ENCODE measurements at places on chromosomes 4 and X.
A peak's percentile ranks its signal among the peaks of the same experiment; 100 is the strongest.

- no peak for DNase-seq
Observed at GRCh38 chr4:73099143-73099542, 29.6 kb upstream of the COX18 start.

DNA sequence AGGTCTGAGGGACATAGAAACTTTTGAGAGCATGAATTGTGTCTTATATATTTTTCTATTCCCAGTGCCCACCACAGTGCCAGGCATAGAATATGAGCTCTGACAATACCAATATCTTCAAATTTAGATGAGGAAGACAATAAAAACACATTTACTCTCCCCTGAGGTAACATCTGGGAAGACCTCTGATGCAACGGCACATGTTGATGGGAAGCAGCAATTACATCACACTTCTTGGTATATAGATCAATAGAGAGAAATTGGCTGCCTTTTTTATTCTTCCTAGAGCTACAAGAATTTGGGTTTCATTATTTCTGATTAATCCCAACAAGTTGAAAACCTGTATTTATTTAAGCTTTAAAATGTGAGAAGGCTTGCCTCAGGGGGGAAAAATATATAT, 67.4 kb upstream of the SMAD1 start:
- DNase-seq, result no peak

DNA sequence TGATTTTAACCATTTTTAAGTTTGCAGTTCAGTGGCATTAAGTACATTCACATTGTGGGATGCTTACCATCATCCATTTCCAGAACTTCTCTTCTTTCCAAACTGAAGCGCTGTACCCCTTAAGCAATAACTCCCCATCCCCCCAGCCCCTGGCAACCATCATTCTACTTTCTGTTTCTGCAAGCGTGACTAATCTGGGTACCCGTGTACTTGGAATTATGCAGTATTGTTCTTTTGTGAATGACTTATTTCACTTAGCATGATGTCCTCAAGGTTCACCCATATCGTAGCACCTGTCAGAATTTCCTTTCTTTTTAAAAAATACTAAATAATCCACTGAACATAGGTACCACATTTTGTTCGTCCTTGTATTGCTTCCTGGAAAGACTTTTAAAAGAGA, 32.9 kb downstream of the USP9X start:
- peak; percentile 37 for DNase-seq

GRCh38 chr4:90081432-90082144, 45.6 kb upstream of the CCSER1 start:
- DNase-seq, result no peak

GRCh38 chrX:133864236-133864635, 121.2 kb downstream of the GPC3 start:
- DNase-seq, result no peak

DNA sequence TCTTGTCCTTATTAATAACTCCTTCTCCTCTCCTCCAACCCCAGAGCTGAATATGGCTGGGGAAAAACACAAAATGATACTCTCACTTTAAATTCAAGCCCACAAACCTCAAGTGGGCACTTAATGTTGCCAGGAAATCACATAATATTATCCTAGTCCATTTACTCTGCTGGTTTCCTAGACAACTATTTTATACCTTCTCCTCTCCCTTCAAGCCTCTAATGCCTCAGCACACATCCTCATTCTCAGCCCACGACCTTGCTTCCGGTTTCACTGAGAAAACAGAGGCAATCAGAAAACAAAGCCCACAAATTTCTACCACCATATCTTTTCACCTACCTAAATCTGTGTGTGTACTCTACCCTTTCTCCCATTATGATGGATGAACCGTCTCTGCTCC, 12.1 kb upstream of the CLCN5 start:
- DNase-seq, result no peak

GRCh38 chrX:153934148-153934761, 582 bp downstream of the NAA10 start:
- DNase-seq, result no peak

GRCh38 chr4:30957706-30958105, 237.5 kb downstream of the PCDH7 start:
- DNase-seq, result no peak

GRCh38 chr4:80139671-80140070, 57.6 kb upstream of the PRDM8 start:
- no peak for DNase-seq

DNA sequence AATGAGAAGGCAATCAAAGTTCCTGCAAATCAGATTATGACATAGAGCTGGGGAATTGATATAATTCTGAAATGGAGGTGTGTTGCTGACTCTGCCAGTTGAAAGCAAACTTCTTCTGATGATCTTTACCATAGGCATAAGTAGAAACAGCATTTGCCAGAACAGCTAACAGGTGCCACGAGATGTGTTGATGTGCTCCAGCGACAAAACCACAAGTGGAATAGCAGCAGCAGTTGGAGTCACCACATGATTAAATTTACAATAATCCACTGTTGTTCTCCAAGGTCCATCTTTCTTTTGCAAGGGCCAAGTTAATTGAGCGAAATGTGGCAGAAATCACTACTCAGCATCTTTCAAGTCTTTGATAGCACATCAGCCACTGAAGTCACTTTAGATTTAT, 3.7 kb upstream of the OSTC start:
- no peak for DNase-seq

GRCh38 chrX:30885136-30885535, 3.9 kb downstream of the TAB3 start:
- DNase-seq, result no peak

- DNase-seq, result no peak
Observed at GRCh38 chrX:21741364-21741763, 16.6 kb downstream of the SMPX start.

DNA sequence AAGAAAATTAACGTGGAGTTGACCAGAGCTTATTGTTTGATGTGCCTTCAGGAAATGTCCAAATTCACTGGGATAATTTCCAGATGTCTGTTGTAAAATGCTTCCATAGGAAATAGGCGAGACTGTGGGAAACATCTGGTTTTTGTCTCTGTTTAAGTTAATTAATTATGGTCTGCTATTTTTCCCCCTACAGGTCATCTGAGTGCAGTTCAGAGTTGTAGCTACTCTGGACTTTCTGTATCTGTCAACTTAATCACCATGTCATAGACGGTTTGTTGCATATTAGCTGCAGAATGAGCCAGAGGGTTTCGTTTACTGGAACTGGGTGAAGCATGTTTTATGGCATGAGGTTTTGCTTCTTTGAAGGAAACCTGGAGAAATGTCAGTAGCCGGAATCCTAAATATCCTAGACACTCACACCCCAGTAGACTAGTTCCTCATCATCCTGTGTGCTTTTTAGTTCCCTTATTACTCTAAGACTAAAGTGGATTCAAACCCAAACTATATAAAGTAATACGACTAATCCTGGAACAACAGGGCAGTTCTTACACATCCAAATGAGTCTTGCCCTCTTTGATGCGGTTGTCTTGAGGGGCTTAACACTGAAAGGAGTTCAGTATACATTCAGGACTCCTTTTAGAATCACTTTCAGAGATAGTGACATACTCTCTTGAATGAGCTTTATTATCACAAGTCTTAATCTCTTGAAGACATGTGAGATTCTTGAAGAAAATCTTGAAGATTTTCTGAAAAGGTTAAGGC, 62.5 kb downstream of the PPEF1 start:
- DNase-seq, result no peak

DNA sequence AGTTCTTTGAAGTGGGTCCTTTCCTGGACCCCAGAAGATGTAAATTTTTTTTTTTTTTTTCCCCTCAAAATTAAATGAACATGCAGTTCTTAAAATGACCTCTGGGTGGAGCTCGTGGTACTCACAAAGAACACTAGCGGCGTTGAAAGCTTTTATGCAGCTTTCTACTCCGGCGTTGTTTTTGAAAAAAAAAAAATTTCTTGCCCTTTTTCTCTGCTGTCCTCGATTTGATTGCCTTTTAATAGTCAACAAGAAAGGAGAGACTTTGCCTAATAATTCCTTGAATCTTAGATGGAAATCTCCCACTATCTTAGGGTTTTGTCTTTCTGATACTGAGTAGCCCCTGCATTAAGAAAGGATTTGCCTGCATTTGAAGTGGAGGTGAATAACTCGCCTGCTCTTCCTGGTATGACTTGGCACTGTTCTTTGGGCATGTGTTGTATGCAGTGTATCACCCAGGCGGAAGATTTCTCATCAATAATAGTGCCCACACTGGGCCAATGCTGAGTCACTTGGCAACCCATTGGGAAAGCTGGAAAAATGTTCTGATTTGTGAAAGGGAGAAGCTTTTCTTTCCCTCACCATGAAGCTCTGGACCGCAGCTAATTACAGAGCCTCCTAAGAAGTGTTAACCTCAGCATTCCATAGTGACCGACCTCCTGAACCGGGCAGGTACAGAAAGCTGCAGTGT, 104.0 kb downstream of the PHEX start:
- no peak for DNase-seq

GRCh38 chr4:87465739-87466366, 43.5 kb downstream of the NUDT9 start:
- no peak for DNase-seq

DNA sequence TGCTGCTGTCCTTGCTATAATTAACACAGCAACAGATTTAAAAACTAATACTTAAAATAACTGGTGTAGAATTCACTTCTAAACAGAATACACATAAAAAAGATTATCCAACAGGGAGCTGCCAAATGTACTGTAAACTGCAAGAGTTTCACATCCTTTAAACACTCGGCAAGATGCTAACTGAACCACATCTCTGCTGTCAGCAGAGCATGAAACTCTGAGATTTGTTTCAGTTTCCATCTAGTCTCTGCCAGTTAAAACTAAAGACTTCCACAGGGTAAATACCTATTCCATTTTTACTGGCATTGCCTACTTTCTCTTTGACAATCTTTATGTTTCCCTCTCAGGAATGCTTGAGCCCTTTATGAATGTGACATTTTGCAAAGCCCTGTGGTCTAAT, 127.7 kb downstream of the SLC7A11 start:
- no peak for DNase-seq

DNA sequence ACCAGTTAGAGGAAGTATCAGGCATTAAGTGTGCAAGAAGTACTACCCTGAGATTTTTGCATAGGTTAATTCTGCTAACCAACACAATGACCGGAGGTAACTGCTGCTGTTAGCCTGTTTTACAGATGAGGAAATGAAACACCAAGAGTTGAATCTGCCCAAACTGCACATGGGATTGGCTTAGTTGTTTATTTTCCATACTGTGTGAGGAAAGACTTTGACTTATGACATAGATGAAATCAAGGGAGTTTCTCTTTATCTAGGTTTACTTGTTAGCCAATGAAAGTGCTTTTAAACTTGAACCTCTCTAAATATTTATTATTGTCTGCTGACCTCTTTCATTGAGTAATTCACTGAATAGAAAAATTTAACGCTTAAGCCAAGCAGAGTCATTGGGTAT, 10.3 kb downstream of the GUCY1B1 start:
- DNase-seq, result no peak

DNA sequence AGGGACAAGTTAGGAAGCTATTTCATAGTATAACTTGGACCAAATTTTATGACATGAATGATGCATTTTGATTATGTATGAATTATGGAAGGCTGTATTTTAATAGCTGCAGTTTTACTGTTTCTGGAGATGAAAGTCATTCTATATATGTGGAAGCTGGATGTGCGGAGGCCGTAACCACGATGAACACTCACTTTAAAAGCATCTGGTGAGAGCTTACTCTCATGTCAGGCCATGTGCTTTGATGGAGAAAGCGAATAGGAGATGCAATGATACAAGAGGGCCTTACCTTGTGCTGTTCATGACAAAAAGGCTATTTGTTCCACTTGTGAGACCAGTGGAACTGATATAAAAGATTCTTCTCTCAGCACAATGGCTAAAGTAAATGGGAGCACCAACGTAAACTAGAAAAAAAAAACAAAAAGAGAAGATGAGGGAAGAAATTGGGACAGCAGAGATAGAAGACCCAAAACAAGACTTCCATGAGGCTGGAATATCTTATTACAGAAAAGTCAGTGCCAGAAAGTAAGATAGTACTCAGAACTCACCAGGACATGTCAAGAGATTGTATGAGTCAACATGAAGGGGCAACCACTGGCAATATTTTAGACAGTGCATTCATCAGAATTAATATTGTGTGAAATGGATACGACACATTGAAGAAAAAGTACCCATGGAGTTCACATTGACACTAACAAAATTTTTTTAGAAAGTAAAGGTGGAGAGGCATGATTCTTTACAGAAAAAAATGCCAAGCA, 63.3 kb upstream of the GAB1 start:
- no peak for DNase-seq

DNA sequence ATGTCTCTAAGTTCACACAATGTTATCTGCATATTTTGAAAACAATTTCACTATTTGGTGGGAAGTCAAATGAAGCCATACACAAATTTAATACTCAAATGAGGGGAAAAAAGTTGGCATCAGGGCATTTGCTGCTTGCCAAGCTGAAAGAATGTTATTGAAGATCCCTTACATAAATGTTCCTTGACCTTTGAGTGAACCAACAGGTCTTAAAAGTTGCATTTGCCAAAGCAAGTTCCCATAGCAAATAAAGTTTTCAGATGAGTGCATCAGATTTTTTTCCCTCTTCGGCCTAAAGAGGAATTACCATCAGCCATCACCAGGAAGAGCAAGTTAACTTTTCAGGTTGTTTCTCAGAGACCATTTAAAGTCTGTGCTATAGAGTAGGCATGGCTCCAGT, 115.9 kb downstream of the COX18 start:
- DNase-seq, result no peak

DNA sequence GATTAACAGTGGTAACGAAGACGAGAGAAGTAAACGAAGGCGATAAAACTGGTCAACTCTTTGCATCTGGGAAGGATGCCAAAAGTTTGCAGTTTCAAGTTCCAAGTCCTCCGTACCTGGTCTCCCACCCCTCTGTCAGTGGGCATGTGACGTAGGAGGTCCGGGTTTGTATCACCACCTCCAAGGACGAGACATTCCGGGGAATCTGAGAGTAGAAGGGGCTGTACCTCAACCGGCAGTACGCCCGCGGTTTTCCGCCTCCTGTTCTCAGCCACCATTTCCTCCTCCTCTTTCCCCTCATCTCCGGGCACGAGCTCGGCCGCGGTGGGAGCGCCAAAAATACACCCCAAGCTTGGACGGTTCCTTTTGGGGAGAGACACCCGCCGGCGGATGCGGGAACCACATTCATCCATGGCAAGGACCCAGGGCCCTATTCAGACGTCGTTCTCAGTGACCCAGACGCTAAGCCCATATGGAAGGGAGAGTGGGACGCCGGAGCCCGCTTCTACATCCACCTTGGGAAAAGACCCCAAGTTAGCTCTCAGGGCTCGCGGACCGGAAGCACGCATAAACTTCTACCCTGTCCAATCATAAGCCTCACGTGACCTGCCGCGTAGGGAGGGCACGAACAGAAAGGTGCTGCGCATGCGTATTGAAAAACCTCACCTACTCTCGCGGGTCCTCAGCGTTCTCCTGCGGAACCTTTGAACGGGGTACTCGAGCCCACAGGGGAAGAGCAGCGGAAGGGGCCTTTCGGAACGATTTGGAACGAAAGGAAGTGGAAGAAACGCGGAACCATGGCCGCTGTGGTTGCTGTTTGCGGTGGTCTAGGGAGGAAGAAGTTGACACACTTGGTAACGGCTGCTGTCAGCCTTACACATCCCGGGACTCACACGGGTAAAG, at the start of the genes HELQ and MRPS18C:
TSS of gene HELQ (minus strand) at position 543 of the 903 bp plus-strand sequence. CDS start at position 413, 130 bp downstream.
TSS of gene MRPS18C (plus strand) at position 778 of the 903 bp plus-strand sequence. CDS start at position 798, 20 bp downstream.
- DNase-seq, result peak; percentile 94
